Stimulated activated CD8-positive, alpha-beta memory T cell treated with anti-CD3 and anti-CD28 coated beads, Interleukin-7, amount 100 ng/mL, for 4 hours (primary cell): ENCODE measurements at places on chromosomes 7 and 10.

DNA sequence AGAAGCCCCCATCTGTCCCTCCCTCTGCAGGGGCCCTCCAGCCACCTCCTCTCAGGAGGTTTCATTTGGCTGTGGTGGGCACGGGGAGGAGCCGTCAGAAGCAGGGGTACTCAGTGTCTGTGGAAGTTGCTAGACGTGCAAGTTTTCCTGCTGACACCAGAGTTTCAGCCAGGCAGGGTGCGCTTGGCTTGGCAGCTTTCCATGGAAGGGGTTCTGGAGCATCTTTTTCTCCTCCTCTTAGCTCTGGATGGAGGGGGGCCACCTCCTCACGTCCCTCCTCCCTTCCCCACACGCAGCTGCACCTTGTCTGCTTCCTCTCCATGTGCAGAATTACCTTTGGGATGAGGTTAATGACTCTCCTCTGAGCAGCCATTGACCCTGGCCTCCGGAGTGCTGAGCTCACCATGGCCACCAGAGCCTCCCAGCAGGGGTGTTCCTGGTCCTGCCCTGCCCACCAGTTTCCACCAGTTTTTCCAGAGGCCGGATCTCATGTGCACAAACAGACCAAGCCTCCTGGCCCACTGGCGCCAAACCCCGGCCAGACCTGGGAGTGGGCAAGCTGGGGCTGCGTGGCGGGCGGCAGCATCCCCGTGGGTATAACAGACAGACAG is 579.8 kb upstream of the FOXK1 start:
- DNase-seq = no peak

- no peak for DNase-seq
Measured at GRCh38 chr10:120683454-120683853, 167.7 kb upstream of the WDR11 start.

DNA sequence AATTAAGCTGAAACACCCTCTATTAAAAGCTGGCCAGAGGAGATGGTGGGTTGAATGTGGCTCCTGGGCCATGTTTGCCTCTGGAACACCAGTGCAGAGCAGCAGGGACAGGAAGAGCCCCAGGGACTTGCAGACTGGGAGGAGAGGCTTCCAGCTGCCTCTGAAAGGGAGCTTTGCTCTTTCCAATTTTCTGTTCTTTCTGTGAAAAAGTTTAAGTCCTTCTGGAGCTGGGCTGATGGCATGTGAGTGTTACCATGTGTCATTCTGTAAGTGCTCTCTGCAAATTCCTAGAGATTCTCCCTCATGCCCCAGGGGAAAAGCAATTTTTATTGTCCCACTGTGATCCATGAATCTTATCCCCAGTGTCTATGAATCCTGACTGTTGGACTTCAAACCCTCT is 112.8 kb upstream of the LANCL2 start:
- no peak for DNase-seq

DNA sequence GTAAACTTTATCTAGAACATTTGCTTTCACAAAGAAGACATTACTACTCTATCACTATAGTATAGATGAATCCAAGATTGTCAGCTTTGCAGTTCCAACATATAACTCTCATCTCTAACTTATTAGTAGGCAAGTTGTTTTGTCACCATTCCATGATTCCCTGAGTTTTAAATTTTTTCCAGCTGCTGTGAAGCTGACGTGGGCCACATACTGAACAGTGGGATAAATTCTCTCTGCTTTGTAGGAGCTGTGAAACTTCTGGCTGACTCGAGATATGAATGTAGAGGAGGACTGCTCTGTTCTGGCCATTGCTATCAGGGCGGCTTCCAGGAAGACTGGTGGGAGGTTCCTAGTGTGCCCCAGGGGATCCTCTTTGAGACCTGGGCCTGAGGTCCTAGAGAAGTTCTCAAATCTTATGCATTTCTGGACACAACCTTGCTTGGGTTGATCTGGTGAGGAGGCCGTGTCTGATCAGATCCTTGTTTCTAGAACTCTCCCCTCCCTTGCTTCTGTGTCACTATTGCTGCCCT is 58.0 kb downstream of the LSMEM1 start:
- DNase-seq = no peak

GRCh38 chr7:139914306-139915267 is 85.5 kb downstream of the TBXAS1 start:
- no peak for DNase-seq

DNA sequence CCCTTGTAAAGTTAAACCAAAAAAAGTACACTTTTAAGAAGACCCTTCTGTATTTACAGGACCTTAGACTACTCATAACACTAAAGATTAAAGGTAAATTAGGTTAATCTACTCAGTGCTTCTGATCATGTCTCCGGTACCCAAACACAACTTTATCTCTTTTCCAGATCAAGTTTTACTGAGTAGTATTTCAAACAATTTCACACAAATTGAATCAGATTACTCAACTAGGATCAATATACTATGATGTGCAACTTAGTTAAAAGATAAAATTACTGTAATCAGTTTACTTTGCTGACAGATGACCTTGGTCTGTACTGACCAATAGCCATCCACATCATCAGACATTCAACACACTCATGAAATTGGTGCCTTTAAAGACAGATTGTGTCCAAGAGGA is 191.4 kb downstream of the SEMA3A start:
- DNase-seq = no peak
